CD4-positive, CD25-positive, alpha-beta regulatory T cell (primary cell): ENCODE measurements at places on chromosomes 5 and 9. TPM values are rescaled to one million over a fixed set of nuclear protein-coding genes. Genes with fewer than 3 reads are reported as not detected.

GRCh38 chr9:137715321-137715720, 96.5 kb downstream of the EHMT1 start:
- H3K36me3 ChIP-seq, result peaks cover 52% of the 10 kb centered on the region
- no peaks in the 10 kb centered on the region for H3K27me3 ChIP-seq
- no peaks in the 10 kb centered on the region for H3K4me1 ChIP-seq
- H3K27ac ChIP-seq, result no peak overlapping the region

IL3 gene
- not detected for total RNA-seq

GRCh38 chr9:137478962-137479861, 20.1 kb upstream of the NSMF start:
- H3K27me3 ChIP-seq, result no peaks in the 10 kb centered on the region
- H3K36me3 ChIP-seq, result no peaks in the 10 kb centered on the region
- no peak for DNase-seq
- no peaks in the 10 kb centered on the region for H3K4me1 ChIP-seq
- H3K27ac ChIP-seq, result no peak overlapping the region

- no peaks in the 10 kb centered on the region for H3K4me1 ChIP-seq
- H3K27me3 ChIP-seq, result no peaks in the 10 kb centered on the region
- H3K4me3 ChIP-seq, result no peak overlapping the region
- no peaks in the 10 kb centered on the region for H3K36me3 ChIP-seq
- no peak overlapping the region for H3K27ac ChIP-seq
- no peak for DNase-seq
Measured at GRCh38 chr5:8209500-8209899, 340.6 kb downstream of the MTRR start.

DNA sequence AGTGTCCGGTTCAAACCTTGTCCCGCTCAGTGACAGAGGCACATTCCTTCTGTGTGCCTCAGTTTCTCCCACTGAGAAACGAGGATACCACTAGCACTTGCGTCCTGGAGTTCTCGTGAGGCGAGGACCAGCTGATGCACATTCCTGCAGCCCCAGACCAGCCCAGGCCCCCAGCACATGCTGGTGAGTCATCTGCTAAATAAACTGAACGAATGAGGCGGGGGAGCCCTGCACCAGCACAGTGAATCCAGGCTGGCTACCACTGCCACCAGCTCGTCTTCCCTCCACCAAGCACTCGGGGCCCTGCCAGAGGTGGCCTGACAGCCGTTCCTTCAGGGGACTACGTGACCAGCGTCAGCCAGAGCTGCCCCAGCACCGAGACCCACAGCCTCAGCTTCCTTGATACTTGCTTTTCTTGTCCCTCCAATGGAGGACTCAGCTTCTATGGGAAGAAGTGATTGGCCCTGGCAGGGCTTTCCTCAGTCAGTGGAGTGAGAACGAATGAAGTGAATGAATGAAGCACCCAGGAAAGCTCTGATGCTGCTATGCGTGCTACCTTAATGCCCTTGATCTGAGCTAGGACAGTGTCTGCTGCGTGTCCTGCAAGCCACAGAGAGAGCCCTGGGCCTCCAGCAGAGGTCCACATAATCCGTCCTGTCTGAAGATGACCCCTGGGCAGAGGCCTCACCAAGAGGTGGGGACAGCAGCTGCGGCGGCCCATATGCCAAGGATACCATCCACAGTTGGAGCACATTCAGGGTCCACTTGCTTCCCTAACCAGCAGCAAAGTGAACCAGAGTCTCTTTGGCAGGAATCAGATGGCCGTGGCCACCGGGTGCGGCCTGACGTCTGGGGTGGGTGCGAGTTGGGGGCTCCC, 13.5 kb upstream of the BARX1 start:
- no peaks in the 10 kb centered on the region for H3K4me1 ChIP-seq
- H3K36me3 ChIP-seq, result no peaks in the 10 kb centered on the region
- no peak overlapping the region for H3K27ac ChIP-seq
- H3K27me3 ChIP-seq, result peaks cover 2% of the 10 kb centered on the region
- DNase-seq, result no peak

DNA sequence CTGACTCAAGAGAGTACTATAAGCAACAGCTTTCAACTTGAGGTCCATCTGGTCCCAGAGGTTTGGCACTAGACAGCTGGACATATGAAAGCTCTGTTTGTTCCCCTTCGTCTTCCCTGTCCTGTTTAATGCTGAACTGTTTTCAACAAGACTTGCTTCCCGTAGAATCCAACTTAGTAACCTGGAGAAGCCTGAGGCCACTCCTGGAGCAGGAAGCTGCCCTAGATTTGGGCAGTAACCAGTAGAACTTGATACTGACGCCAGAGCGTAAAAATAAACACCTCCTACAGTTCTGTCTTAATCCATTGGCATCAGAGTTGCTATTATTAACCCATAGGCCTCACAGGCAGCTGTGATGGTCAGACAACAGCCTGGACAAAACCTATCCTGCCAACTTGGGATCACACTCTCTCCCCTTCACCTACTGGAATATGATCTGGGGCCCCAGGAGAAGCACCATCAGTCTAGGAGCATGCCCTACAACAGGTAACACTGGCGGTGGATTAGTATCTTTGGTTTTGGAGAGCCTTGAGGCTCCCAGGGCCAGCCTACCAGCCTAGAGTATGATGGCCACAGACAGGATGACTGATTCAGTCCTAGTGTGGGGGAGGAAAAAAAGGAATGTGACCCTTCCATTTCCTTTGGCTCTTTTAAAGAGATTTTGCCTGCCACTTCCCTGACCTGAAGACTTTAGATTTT, 29.2 kb downstream of the RUSC2 start:
- H3K27me3 ChIP-seq, result peaks cover 5% of the 10 kb centered on the region
- no peak overlapping the region for H3K27ac ChIP-seq
- no peaks in the 10 kb centered on the region for H3K4me1 ChIP-seq
- no peaks in the 10 kb centered on the region for H3K36me3 ChIP-seq
- no peak overlapping the region for H3K4me3 ChIP-seq
- no peak for DNase-seq

GRCh38 chr5:87302061-87302460, 34.4 kb downstream of the RASA1 start:
- no peaks in the 10 kb centered on the region for H3K27me3 ChIP-seq
- H3K27ac ChIP-seq, result no peak overlapping the region
- peak overlapping the region; percentile 4 for H3K4me3 ChIP-seq

GRCh38 chr5:118596255-118596654, 392.1 kb downstream of the DTWD2 start:
- H3K27ac ChIP-seq, result no peak overlapping the region
- H3K4me1 ChIP-seq, result no peaks in the 10 kb centered on the region
- DNase-seq, result no peak
- no peaks in the 10 kb centered on the region for H3K27me3 ChIP-seq

GRCh38 chr9:114140850-114141249, 14.5 kb upstream of the COL27A1 start:
- no peak overlapping the region for H3K27ac ChIP-seq
- no peaks in the 10 kb centered on the region for H3K36me3 ChIP-seq
- H3K4me3 ChIP-seq, result no peak overlapping the region
- H3K4me1 ChIP-seq, result no peaks in the 10 kb centered on the region

GRCh38 chr9:124477648-124478285, 27.5 kb downstream of the ADGRD2 start:
- H3K36me3 ChIP-seq, result no peaks in the 10 kb centered on the region
- no peaks in the 10 kb centered on the region for H3K27me3 ChIP-seq
- DNase-seq, result no peak
- H3K27ac ChIP-seq, result no peak overlapping the region
- peaks cover 4% of the 10 kb centered on the region for H3K4me1 ChIP-seq

DNA sequence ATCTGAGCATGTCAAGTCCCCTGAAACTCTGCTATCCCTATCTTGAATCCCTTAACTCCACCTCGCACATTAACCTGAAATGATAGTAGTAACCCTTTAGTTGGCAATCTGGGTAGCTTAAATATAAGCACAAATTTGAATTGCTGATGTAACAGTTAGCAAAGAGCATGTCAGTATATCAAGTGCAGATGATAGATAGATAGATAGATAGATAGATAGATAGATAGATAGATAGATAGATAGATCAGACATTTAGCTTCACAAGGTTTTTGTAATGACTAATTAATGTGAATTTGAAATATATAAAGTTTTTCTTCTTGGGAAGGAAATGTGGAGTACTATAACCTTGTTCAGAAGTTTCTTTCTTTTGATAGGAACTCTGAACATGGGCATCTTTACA, 30.4 kb upstream of the KIF2A start:
- H3K27me3 ChIP-seq, result no peaks in the 10 kb centered on the region
- no peak for DNase-seq
- H3K36me3 ChIP-seq, result no peaks in the 10 kb centered on the region
- no peaks in the 10 kb centered on the region for H3K4me1 ChIP-seq

LHFPL2 gene
- total RNA-seq, result 0.47 TPM

SAPCD2 gene
- total RNA-seq, result 1.2 TPM

DNA sequence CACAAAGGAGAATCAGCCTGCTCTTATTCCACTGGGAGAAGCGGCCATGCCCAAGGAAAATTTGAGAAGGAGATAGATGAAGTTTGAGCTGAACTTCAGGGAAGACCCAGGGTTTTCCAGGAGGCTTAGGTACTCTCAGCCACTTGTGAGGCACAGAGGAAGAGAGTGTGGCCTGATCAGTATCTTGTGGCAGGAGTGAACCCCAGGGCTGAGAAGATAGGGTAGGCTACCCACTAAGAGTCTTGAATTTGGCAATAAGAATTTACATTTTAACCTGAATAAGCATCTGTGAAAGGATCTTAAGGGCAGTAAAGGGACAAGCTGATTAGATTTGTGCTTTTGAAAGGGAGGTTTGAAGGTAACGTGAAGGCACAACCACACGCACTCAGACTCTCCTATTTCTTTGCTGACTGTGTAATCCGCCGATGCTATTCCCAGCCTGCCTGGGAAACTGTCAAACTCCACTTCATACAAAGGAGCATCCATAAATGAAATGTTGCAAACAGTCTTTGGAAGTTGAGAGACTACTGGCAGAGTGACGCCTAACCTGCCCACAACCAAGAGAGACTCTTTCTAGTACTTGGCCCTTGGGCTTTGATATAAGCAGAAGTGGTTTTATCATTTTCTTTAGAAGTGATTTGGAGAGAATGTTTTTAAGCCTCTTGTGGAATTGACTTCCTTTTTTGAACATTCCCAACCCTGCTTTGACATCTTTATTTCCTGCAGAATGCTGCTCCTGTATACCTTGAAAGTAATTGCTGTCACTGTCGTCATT, 108.2 kb upstream of the VCAN start:
- no peaks in the 10 kb centered on the region for H3K4me1 ChIP-seq
- no peak overlapping the region for H3K27ac ChIP-seq
- H3K4me3 ChIP-seq, result no peak overlapping the region
- no peaks in the 10 kb centered on the region for H3K36me3 ChIP-seq

- no peaks in the 10 kb centered on the region for H3K36me3 ChIP-seq
- no peaks in the 10 kb centered on the region for H3K27me3 ChIP-seq
- H3K4me3 ChIP-seq, result no peak overlapping the region
Measured at GRCh38 chr5:165152058-165152457, 1646.6 kb downstream of the MAT2B start.

GRCh38 chr9:137482094-137482781, 23.1 kb upstream of the NSMF start:
- no peaks in the 10 kb centered on the region for H3K4me1 ChIP-seq
- H3K27me3 ChIP-seq, result no peaks in the 10 kb centered on the region
- no peak overlapping the region for H3K27ac ChIP-seq
- H3K36me3 ChIP-seq, result no peaks in the 10 kb centered on the region

GRCh38 chr5:6480133-6481051, 31.7 kb downstream of the UBE2QL1 start:
- no peaks in the 10 kb centered on the region for H3K36me3 ChIP-seq
- DNase-seq, result no peak
- no peak overlapping the region for H3K4me3 ChIP-seq
- H3K4me1 ChIP-seq, result no peaks in the 10 kb centered on the region
- H3K27me3 ChIP-seq, result peaks cover 1% of the 10 kb centered on the region
- no peak overlapping the region for H3K27ac ChIP-seq
